ENCODE measurements at places on chromosomes 3 and 15.

DNA sequence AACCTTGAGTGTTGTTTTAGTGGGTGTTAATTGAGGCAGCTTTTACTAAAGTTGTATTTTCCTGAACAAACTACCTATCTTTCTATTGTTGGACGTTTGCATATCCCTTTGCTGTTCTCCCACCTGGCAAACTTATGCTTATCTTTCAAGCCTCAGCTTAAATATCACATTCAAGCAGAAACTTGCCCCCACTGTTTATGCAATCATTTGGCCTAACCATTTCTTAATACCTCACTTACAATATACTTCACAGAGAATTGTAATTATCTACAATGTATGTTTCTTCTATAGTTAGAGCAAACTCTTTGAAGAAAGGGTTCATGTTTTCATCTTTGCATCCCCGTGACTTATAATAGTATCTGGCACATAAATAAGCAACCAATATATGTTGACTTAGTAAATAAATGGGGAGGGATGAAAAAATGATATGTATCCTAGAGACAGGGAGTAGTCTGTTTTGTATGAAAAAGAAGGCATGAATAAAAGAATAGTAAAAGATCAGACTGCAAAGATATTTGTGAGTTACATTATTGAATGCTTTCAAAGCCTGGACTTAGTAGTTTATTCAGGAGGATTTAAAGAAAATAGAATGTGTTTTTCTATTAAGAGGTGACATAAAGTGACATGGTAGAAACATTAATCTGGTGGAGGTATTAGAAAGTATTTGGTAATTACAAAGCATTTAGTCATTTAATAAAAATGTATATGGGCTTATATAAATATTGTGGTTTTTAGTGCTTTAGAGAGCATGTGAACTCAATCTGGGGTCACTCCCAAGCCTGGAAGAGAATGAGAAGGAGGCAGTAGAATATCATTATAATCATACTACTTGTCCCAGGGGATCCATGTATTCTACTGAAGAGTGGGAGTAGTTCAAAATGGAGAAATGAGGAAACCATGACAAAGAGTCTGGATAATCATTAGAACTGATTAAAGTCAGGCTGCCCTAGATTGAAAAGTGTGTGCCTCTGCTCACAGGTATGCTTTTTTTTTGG, 60.0 kb upstream of the DCBLD2 start:
- peak; percentile 82 for DNase-seq

DNA sequence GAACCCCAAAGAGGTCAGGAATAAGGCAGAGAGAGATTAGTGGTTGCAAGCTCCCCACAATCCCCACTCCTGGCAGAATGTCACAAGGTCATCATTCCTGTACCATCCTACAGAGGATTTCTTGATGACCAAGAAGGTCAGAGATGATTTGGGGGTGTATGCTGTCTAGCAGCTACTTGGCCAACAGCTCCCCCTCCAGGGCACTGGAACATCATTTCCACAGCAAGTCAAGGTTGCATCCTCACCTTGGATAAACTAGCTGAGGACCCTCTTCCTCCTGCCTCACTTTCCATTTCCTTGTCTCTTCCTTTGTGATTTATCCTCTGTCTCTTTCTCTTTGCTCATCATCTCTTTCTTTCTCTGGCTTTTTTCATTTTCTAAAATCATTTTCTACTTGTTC, 106.3 kb downstream of the PROS1 start:
- no peak for DNase-seq

- DNase-seq: no peak
These were observed 428.5 kb downstream of the OCA2 start for GRCh38 chr15:27670486-27671209.

GRCh38 chr15:48643776-48644466, 1.6 kb downstream of the FBN1 start:
- no peak for DNase-seq

DNA sequence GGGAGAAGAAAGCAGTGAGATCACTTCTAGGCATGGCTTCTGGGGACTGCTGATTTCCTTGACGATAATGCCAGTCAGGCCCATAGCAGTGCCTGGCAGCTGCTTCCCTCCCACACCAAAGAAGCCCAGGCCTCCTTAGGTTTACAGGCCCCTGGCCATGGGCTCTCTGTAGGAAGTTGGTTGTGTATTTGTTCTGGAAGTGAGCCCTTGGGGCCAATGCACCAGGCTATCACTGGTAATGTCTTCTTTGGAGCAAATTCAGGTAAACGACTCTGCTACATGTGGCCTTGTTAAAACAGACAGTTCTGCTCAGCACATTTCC, 89.3 kb downstream of the CCNL1 start:
- DNase-seq: no peak

GRCh38 chr15:101664303-101664913, 12.2 kb upstream of the TM2D3 start:
- DNase-seq: peak; percentile 26

DNA sequence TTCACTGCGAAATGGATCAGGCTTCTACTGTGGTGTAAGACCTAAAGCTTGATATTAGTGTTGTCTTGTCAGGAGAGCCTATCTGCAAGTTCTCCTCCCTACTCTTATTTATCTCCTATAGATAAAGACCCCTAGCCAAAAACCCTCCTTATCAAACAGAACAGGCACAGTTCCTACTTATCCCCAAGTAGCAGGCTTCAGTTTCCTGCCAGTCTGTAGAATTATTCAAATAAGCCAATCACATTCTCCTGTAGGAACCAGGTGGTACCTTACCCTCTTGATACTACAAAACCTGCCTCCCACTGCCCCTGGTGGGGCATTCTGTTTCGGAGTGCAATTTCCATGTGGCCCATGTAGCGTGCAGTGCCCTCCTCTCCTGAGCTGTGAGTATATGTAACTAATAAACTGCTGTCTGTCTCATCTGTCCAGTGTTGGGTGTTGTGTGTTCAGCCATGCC, 28.7 kb downstream of the HDGFL3 start:
- no peak for DNase-seq

DNA sequence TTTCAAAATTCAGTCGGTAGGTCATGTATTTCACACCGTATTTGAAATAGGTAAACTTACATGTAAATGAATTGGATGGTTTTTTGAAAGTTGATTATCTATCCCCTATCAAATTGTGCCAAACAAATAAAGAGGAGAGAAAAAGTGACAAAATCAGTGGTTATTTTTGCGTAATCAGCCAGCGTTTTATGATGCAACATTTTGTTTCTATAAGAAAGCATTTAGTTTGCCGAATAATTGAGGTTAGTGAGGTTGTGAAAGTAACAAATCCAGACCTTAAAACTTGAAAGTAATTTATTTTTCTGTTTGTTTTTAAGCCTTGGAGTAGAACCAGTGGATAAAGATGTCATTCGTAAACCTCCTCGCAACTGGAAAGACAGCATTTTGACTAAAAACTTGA, 29.3 kb downstream of the ASTE1 start:
- peak; percentile 16 for DNase-seq

- DNase-seq: peak; percentile 23
These were observed 199.8 kb downstream of the TCF12 start for GRCh38 chr15:57118013-57118799.

DNA sequence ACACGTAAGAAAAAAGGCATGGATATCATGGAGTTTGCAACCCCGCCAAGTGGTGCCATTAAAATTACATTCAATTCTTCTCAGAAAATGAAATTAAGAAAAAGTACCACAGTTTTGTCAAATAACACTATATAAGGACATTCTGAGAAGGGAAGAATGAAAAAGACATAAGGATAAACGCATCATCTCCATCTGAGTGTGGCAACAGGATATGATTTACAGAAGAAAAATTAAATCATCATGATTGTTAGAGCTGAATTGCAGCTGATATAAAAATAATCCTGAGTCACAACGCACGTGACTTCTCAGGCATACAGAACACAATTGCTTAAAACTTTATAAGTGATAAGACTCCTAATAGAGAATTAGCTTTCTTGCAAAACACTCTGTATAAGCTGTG, 133.8 kb downstream of the GREM1 start:
- DNase-seq: peak; percentile 85

DNA sequence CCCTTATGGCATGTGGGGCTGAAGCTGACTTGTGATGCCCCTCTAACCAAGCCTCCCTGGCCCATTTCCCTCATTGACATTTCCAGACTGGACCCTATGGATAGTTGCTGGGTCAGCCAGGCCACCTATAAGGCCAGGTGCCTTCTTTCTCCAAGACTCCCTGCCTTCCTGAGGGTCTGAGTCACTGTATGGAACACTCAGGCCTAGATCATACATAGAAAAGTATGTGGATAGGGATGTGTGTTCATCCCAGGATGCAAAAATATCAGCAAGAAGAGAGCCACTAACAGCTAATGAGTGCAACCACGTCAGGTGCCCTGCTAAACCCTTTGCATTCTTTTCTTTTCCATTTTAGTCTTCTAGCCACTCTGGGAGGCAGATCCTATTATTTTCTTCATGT, 168.4 kb upstream of the WNT5A start:
- DNase-seq: no peak

DNA sequence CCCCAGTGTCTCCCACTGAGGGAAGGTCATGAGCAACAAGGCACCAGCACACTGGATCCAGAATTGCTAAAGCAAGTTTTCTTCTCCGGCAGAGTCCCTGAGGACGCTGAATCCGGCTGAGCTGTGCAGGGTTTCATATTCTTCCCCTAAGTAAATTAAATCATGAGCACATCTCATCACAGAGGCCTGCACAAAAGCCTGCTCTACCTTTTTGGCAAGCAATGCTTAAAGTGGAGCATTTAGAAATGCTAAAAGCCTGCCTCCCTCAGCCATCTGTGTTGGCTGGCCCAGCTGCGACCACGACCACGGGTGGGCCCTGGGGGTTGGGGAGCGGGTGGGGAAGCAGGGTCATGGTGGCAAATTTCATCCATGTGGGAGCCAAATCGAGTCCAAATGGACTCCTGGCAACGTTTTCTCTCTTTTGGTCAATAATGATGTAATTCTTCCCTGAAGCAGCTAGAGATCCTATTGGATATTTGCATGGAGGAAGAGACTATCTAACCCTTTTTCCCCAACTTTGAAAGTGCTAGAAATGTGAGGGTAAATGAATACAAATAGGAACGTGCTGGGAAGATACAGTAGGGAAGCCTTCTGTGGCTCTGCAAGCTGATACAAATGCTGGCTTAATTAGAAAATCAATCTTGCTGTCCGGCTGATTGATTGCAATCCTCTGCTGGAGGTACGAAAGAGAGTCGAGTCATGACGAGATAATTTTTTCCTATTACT, 532.8 kb upstream of the TBL1XR1 start:
- DNase-seq: no peak
